ENCODE measurements at places on chromosomes 5 and 9.

GRCh38 chr9:107878462-107878861, 388.9 kb upstream of the KLF4 start:
- DNase-seq, result no peak

DNA sequence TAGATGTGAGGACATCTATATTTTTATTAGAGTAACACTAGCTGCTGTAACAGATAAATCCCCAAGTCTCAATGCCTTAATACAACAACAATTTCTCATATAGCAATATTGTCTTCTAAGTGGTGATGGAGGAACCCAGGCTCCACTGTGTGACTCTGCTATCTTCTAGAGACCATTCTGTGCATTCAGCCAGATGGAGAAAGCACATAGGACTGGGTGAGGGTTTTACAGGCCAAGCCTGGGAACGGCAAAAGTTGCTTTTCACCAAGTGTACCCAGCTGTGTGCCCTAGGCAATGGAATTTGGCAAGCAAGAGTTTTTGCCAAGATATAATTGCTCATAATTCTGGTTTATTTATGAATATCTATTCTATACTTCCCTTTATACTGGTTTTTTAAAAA, 11.7 kb downstream of the RBM22 start:
- no peak for DNase-seq

GRCh38 chr5:168156170-168156569, 135.3 kb upstream of the WWC1 start:
- no peak for DNase-seq

DNA sequence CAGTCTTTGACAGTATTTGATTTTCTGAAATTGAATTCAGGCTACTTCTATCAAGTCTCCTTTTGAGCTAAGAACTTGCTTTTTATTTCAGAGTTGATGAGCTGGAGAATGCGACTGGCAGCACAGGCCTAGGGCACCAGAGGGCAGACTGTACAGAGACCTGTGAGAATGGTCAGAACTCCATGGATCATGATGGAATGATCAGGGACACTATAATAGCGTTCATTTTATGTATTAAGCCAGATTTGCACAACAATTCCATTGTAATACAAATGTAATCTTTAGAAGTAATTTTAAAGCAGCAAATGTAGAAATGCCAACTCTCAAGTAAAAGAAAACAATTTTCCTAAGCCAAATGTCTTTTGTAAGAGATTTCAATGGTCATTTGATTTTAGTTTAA, 902.4 kb downstream of the NR2F1-AS1 start:
- DNase-seq, result no peak

- DNase-seq, result no peak
These were observed 81.5 kb upstream of the PTCH1 start for GRCh38 chr9:95598236-95598635.

GRCh38 chr9:89730715-89731114, 125.9 kb downstream of the GADD45G start:
- no peak for DNase-seq

DNA sequence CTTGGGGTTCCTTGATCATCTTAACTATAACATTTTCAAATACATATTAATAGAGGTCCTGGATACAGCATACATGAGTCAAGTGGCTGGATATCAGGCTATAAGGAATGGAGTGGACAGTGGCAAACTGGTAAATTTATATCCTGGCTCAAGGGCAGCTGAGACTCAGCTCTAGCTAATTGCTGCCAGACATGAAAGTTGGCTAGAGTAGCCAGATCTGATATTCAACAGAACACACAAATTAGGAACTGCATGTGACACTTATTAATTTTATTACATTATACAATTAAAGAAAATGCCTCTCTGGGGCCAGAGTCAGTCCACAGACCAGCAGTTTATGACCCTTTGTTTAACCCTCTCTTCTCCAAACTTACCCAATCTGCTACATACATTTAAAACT, 206.5 kb downstream of the KCTD16 start:
- DNase-seq, result no peak

GRCh38 chr9:38024036-38024681, 44.9 kb downstream of the SHB start:
- no peak for DNase-seq

DNA sequence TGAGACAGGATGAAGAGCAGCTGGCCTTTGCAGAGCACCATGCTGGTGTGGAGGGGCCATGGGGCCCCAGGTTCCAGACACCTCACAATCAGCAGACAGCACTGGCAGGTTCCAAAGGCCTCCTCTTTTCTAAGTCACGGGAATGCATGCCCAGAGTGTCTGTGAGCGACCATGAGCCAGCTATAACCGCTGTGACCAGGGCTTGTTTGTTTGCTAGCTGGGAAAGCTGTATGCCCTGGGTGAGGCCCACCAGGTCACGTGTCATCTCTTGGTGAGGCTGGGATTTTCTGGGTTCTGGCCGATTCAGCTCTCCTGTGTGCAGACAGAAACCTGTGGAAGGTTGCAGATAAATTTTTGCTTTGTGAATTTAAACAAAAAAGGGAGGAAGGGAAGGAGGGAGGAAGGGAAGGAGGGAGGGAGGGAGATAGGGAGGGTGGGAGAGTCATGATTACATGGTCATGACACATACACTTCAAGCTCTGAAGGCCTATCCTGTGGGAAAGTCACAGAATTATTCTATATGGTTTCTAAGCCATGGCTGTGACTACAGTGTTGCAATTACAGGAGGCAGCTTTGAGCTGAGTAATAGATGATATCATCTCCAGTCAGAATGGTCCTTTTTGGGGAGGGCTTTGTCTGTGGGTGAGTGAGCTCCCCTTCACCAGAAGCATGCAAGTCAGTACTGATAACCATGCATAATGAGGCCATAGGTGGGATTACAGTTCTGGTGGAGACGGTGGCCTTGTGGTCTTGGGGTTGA, 37.2 kb downstream of the PAPPA start:
- no peak for DNase-seq

GRCh38 chr9:84738353-84738752, 68.8 kb downstream of the NTRK2 start:
- no peak for DNase-seq

- DNase-seq, result no peak
These were observed 127.1 kb downstream of the TRIO start for GRCh38 chr5:14270209-14270702.

DNA sequence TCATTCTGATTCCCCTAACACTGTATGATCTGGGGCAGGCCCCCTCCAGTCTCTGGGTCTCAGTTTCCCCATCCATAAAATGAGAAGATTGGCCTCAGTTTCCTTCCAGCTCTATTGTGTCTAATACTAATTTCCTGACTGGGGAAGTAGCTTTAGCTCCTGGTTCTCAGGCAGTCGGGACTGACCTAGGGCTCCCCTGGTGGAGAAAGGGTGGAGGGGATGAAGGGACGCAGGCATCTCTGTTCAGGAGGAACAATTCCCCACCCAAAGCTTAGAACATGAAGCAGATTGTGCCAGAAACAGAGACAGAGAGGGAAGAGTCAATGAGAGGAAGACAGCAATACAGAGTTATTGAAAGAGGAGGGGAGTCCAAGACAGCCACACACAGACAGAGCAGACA, 14.2 kb upstream of the PTGS1 start:
- DNase-seq, result no peak
